ENCODE measurements at places on chromosomes 13 and 19.

GRCh38 chr13:19575230-19575629 is 13.9 kb upstream of the TPTE2 start:
- no peak for DNase-seq

DNA sequence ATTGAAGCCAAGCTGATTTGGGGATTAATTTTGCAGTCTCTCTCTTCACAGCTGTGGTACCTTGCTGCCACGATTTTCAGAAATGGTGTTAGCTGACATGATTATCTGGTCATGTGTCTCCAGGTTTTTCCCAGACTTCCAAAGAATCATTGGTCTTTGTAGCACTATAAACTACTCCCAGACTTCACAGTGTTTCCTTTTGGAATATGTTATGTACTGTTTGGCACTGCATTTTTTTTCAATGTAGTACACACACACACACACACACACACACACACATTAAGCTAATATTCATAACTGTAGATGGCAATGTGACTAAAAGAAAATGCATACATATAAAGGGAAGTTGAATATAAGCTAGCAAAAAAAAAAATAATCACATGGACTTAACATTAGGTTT is 856.6 kb upstream of the SPRY2 start:
- no peak for DNase-seq

GRCh38 chr13:104132849-104133248 is 1066.6 kb upstream of the SLC10A2 start:
- no peak for DNase-seq

DNA sequence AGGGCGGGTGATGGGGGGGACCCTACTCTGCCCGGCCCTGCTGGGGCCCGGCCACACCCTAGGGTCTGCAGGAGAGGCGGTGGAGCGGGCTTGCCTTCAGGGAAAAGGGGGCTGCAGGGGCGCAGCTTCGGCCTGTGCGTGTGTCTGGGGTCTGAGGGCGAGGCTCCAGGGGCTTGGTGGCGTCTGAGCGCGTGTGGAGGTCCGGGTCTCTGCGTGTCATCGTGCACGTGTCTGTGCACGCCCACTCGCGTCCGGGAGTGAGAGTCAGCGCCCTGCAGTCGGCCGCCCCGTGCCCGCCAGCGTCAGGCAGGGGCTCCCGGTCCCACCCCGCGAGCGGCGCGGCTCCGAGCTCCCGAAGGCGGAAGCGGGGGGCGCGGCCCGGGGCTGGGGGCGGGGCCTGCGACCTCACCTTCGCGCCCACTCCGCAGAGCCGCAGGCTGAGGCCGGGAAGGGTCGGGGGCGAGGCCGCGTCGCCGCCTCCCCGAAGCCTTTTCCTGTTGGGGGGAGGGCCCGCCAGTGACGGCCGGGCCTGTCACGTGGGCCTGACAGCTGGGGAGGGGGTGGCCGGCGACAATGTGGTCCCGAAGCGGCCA is at the start of gene ARHGAP45:
Gene ARHGAP45 (plus strand): TSS at position 420 of the 593 bp plus-strand sequence. CDS start 239 bp downstream, outside the sequence.
- DNase-seq, result peak; percentile 90

GRCh38 chr19:38676023-38676877 is 28.8 kb downstream of the ACTN4 start:
- DNase-seq, result no peak

- DNase-seq, result no peak
Observed at GRCh38 chr19:14550201-14550754, 20.9 kb downstream of the TECR start.

DNA sequence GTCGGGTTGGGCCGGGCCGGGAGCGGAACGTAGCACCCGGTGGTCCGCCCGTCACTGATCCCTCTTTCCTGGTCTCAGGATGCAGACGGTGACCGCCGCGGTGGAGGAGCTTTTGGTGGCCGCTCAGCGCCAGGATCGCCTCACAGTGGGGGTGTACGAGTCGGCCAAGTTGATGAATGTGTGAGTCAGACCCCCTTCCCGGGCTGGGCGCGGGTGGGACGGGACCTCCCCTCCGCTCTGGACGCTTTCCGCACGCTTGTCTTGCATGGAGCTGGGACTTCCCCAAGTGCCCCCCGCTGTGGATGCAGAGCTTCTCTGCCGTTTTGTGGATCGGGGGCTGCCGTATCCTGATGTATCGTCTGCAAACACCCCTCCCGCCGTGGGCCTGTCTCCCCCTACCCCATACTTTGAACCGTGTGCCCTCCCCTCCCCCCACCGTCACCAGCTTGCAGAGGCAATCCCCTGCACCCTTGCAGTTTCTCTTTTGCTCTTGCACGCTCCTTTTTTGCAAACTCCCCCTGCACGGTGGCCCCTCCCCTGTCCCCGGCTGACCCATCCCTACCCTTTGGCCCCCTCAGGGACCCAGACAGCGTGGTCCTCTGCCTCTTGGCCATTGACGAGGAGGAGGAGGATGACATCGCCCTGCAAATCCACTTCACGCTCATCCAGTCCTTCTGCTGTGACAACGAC is 669 bp downstream of the GADD45B start:
- peak; percentile 72 for DNase-seq
